ENCODE measurements at places on chromosomes 12 and 14.

GRCh38 chr12:100279607-100280244, 12.7 kb downstream of the SCYL2 start:
- no peak for DNase-seq

GRCh38 chr14:54727929-54728328, 161.0 kb downstream of the SAMD4A start:
- DNase-seq: no peak

DNA sequence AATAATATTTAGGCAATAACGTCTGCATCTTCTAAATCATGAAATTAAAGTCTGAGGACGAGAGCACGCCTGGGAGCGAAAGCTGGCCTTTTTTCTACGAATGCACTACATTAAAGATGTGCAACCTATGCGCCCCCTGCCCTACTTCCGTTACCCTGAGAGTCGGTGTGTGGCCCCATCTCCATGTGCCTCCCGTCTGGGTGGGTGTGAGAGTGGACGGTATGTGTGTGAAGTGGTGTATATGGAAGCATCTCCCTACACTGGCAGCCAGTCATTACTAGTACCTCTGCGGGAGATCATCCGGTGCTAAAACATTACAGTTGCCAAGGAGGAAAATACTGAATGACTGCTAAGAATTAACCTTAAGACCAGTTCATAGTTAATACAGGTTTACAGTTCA, 19.3 kb downstream of the CKB start:
- no peak for DNase-seq

GRCh38 chr12:116615141-116615861, 56.1 kb downstream of the MAP1LC3B2 start:
- no peak for DNase-seq

- no peak for DNase-seq
Observed at GRCh38 chr12:46430340-46430948, 57.9 kb upstream of the SLC38A2 start.

DNA sequence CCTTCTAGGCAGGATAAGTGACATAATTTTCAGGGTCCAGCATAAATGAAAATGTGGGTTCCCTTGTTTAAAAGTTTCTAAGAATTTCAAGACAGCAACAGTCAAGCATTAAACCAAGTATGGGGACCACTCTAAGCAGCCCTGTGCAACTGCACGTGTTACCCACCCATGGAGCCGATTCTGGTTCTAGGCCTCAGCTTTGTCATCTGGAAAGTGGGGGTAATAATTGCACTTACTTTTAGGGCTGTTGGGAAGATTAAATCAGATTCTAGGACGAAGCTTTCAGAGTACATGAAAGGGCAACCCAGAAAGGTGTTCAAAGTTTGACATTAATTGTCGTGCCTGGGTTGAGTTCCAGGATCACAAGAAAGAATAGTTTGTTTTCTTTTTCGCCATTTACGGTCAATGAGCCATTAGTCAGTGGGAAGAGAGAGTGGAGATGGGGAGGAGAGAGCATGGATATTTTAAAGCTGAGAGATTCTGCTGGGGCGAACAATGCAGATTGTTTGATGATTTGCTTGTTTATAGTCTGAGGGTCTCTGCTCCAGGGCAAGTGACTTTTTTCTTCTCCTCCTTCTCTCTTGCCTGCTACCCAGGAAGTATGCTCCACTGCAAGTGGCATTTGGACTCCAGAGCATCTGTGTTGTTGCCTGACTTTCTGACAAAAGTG, 10.7 kb upstream of the PPFIBP1 start:
- DNase-seq: no peak

GRCh38 chr12:3805077-3805476, 52.2 kb upstream of the CRACR2A start:
- no peak for DNase-seq

DNA sequence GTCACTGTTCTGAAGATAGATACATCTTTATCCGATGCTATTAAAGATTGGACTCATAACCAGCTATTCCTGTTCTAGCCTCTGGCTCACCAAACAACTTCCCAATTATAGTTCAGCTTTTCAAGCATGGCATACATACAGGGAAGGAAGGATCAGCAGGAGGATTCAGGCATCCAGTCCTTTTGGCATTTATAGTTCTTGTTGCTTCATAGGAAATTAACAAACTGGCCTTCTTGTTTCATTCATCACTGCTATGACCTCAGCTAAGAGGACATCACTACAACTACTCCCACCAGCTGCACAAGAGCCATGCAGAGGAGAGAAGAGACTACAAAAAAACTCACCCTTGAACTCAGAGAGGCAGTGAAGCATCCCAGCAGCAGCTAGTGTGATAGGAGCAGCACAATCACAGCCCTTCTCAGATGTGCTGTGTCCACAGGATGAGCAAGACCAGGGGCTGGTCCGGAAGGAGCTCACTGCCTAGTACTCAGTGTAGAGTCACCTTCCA, 100.5 kb downstream of the SPTSSA start:
- no peak for DNase-seq

DNA sequence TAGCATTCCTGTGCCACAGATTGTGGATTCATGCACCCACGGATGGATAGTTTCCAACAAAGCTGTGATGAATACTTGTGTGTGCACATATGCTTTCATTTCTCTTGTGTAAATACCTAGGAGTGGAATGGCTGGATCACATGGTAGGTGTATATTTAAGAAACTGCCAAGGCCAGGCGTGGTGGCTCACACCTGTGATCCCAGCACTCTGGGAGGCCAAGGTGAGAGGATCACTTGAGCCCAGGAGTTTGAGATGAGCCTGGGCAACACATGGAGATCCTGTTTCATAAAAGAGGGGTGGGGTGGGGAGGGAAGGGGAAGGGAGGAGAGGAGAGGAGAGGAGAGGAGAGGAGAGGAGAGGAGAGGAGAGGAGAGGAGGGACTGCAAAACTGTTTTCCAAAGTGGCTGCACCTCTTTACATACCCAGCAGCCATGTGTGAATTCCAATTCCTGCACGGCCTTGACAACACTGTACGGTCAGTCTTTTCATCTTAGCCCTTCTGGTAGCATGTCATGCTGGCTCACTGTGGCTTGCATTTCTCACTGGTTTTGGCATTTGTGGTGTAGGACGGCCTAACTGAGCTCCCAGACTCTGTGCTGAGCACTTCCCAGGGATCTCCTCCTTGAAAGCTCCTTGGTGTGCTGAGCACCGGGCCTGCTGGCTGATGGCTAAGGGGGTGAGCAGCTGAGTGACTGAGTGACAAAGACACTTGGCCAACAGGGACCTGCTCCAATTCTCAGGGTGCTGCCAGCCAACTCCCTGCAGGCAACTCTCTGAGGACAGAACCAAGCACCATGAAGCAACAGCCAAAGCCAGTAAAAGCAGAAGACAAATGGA, 27.9 kb downstream of the SYNE3 start:
- DNase-seq: no peak

GRCh38 chr12:109952160-109952858, 43.9 kb downstream of the GIT2 start:
- DNase-seq: no peak

DNA sequence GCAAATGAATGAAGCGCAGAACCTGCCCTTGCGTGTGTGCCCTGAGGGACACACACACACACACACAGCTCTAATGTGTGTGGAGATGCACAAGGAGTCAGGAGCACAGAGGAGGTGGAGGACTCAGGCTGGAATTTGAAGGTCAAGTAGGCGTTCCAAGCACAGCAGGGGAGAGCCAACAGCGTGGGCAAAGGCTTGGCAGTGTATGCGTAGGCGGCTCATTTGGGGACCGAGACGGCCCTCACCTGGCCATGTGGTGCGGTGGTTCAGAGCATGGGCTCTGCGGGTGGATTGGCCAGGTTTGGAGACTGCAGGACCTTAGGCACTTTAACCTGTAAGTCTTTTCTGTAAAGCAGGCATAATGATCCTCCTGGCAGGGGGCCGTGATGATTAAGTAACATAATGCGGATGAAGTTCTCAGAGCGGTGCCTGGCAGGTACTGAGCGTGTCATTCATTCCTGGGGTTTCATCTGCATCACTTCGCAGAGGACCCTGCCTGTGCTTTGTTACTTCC, 69.5 kb upstream of the SLC24A4 start:
- DNase-seq: no peak

DNA sequence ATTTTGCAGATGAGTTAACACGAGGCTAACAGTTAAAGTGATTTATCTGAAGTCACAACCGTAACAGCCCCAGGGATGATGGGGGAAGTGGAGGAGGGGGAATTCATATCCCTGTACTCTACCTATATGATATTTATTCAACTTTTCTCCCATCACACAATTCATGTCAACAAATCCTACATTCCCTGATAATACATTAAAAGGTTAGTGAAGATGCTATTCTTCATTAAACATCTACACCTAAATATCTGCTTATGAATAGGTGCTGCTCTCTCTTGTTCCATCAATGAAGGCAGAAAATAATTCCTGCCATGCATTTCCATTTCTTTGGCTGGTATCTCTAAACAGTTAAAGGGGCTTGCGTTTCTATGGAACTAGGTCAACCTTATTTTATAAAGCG, 6.8 kb downstream of the YBX3 start:
- no peak for DNase-seq

DNA sequence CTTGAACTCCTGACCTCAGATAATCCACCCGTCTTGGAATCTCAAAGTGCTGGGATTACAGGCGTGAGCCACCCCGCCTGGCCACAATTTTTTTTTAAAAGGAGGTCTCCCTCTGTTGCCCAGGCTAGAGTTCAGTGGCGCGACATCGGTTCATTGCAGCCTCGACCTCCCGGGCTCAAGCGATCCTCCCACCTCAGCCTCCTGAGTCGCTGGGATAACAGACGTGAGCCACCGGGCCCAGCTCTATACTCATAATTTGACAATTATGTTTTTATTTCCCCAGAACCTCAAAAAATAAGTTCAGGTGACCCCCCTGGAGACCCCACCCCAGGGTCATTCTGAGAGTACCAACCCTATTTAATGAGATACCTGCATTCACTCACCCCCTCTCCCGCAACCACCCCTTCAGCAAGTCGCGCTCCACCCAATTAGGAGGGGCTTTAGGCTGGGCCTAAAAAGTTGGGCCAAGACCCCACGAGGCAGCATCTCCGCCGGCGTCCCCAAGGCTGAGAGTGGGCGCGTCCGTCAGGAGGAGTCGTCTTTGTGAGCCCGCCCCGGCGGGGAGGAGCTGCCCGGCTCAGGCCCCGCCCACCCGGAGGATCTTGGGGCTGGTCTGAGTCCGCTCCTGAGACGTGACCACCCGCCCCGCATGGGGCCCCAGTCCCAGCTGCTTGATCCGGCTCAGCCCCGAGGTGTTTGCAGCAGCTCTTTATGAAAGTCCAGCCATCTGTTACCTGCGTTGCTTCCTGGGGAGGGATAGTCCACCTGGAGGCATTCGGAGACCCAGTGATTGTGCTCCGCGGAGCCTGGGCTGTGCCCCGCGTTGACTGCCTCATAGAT, at the start of gene ANKRD33:
ANKRD33 (plus strand) TSS at position 628 of the 840 bp plus-strand sequence; CDS start at position 712, 84 bp downstream.
- no peak for DNase-seq

GRCh38 chr12:10212739-10213131, at the start of gene GABARAPL1:
TSS of gene GABARAPL1 (plus strand) at chr12:10212877. CDS start at chr12:10213130, 253 bp downstream.
- peak; percentile 59 for DNase-seq

DNA sequence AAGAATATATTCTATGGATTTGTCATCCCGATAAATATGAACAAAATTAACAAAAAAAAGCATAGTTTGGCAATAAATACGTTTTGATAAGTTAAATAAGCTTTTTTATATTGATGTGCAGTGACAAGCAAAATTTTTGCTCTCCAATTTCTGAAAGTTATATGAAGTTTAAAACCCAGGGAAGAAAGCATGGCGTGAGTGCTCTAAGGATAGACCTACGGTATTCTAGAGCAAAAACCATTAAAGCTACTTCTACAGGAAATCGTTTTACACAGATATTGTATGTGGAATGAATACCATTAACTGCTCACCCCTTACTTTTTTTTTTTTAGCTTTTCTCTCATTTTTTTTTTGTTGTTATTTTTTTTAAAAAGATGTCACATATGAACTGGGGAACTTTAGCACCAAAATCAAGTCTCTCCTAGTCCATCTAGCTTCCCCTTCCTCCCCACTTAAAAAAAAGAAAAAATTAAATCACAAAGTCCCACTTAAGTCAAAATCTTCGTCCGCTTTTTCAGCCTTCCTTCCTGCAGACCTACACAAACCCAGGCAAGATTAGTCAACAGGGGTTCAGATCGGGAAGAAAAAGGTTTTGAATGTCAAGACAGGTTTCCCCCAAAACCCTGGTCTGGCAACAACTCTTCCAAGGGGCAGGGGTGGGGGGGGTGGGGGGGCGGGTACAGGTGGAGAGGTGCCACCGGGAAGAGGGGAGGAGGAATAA, 4.4 kb downstream of the ZFP36L1 start:
- no peak for DNase-seq

- DNase-seq: no peak
Observed at GRCh38 chr12:74626397-74626796, 88.8 kb downstream of the ATXN7L3B start.

DNA sequence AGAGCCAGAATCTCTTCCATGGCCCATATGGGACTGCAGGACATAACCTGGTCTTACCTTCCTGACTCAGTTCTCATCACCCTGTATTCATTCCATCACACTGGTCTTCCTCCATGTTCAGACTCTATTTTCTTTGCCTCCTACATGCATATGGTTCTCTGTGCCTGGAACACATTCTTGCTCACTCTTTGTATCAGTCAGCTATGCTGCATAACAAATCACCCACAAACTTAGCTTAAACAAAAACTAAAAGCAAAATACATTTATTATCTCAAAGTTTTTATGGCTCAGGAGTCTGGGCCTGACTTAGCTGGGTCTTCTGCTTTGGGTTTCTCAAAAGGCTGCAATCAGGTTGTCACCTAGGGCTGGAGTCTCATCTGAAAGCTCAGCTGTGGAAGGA, 712.6 kb upstream of the TBX3 start:
- no peak for DNase-seq

DNA sequence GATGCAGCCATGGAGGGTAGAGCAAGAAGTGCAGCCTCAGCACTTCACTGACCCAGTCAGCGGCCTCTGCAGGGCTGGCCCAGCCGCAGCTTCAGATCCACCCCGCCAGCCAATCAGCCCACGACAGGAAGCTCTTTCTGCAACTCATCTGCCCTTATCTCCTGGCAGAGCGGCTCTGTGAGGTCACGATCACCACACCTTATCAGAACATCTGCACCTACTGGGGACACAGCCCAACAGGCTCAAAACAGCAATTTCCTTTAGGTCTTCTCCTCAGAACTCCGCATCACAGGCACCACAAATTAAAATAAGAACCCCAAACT, 287.3 kb downstream of the BCL11B start:
- peak; percentile 39 for DNase-seq

GRCh38 chr14:71206766-71207371, 299.6 kb downstream of the PCNX1 start:
- DNase-seq: no peak

DNA sequence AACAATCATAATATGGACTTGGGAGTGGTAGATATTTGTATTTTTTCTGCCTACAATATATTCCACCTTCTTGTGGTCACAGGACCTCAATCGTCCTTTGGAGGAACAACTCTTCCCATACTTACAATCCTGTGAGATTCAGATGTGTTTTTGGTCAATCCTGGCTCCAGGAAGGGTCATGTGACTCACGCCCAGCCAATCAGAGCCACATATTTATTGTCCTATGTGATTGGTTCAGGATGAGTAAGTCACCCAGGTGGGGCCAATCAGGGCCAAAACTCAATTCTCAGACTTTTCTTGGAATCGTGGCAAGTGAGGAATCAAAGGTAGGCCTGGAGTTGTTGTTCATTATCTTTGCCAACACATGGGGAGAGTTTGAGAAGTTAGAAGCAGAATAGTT, 264.9 kb downstream of the SUDS3 start:
- DNase-seq: no peak

- DNase-seq: no peak
Observed at GRCh38 chr12:54296393-54297099, 4.3 kb downstream of the NFE2 start.

Data from stimulated activated CD8-positive, alpha-beta memory T cell treated with anti-CD3 and anti-CD28 coated beads, Interleukin-15, amount 100 ng/mL, for 48 hours (primary cell).